ENCODE measurements at places on chromosomes 6 and 20.

- DNase-seq: no peak
These were observed 31.0 kb upstream of the PRL start for GRCh38 chr6:22327881-22328280.

GRCh38 chr20:59428441-59429205 lies 128.2 kb downstream of the EDN3 start:
- no peak for DNase-seq

GRCh38 chr6:11232770-11233626 lies 530 bp upstream of the NEDD9 start:
- no peak for DNase-seq

DNA sequence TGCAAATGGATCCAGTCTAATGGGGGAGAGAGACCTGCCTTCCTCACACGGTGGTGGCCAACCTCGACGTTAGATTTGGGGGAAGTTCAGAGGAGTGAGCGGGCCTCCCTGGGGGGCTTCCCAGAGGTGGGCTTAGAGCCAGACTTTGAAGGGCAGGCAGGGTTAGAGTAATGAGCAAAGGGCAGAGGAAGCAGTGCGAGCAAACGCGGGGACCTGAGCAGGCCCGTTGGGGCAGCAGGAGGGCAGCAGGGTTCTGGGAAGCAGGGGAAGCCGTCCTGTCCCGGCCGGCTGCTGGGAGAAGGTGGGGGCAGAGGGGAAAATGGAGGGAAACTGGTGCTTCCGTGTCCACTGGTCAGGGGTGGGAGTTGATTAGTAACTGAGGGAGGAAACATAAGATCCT lies 212.7 kb upstream of the QKI start:
- DNase-seq: no peak

GRCh38 chr6:6474170-6474920 lies 114.2 kb upstream of the LY86 start:
- DNase-seq: no peak

DNA sequence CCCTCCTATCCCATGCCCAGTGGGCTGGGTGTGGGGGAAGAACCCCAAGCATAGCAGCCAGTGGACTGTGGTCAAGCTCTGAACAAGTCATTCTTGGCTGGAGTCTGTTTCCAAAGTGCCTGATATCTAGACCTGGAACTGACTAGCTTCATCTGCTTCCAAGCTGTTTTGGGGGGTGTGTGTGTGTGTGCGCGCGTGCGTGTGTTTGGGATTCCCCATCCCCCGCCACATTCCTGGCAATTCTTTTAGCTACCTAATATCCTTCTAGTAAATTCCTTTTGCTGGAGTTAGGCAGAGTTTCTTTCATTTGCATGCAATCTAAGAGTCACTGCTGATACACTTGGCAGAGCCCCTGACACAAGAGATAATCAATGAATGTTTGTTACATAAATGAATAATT lies 7.8 kb downstream of the PAK5 start:
- no peak for DNase-seq

DNA sequence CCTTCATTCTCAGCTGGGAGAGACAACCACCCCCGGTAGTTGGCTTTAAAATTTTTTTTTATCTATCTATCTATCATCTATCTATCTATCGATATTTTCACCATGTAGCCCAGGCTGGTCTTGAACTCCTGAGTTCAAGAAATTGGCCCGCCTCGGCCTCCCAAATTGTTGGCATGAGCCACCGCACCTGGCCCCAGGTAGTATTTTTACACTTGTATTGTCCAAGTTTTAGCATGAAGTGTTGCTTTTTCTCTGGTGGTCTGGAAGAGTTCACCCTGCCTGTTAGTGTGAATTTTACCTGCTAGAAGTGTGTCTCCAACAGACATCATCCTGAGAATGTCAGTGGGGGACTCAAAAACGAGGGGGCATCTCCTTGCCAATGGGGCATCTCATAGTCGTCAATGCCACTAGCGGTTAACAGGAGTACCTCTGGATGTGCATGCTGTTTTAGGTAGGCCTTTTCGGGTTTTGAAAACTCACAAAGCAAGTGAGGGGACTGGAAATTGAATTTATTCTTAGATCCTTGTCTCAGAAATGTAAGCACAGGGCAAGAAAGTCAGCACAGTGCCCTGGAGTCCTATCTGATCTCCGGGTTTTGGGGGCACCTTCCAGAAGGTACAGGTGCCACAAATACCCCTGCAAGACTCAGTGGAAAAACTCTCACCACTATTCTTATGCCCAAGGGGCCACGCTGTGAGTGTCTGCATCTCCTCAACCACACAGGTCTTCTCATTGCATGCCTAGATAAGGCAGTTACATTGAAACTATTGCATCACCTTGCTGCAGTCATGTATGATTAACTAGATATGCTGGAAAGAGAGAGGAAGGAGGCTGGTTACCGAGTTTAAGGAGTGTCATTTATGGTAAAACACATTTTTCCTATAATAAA lies 37.1 kb downstream of the TNFAIP3 start:
- no peak for DNase-seq

DNA sequence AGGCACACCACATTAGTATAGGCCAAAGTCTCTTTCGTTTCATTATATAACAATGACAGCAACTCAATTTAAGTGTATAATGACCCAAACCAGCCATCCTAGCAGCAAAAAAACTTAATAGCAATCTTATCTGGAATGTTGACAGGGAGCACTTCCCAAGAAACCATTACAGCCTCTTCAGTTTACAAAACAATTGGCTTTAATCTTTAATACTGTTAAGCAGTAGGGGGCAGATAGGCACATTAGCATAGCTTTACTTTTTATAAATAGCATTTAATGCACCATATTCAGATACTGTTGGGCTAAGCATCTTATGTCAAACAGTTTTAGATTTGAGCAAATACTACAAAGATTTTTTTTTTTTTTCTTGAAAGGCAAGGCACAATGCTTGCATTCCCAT lies 193.3 kb upstream of the MAP3K7 start:
- DNase-seq: no peak

DNA sequence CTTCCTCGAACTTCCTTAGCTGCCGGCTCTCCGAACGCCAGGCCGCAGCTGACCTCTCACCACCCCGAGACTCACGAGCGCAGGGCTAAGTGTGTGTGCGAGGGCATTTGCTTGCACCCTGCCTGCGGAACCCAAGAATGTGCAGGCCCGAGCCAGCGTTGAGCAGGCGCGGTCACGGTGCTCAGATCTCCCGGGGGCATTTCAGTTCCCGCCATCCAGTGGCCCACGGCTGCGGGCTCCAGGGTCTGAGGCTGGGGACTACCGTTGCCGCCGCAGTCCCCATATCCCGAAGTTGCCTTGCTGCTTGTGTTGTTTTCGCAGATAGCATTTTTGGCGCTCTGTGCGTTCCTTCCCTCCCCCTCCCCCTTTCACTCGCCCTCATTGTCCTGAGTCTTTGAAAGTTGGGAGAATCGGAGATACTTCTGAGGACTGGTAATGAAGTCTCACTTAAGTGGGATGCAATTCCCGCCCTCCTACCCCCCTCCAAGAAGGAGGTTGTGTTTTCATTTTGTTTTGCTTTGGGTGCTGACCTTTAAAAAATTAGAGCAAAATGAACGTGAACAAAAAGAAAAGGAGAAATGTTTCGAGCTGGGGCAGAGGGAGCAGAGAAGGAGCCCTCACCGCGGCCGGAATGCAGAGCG lies 1.7 kb downstream of the NR2E1 start:
- no peak for DNase-seq

- DNase-seq: no peak
These were observed 438.7 kb upstream of the JARID2 start for GRCh38 chr6:14807130-14807529.

GRCh38 chr6:53090576-53090975 lies 25.4 kb downstream of the FBXO9 start:
- no peak for DNase-seq

- no peak for DNase-seq
These were observed 108.6 kb upstream of the NAA20 start for GRCh38 chr20:19908576-19908975.

GRCh38 chr6:14217728-14218518 lies 100.4 kb downstream of the CD83 start:
- no peak for DNase-seq

DNA sequence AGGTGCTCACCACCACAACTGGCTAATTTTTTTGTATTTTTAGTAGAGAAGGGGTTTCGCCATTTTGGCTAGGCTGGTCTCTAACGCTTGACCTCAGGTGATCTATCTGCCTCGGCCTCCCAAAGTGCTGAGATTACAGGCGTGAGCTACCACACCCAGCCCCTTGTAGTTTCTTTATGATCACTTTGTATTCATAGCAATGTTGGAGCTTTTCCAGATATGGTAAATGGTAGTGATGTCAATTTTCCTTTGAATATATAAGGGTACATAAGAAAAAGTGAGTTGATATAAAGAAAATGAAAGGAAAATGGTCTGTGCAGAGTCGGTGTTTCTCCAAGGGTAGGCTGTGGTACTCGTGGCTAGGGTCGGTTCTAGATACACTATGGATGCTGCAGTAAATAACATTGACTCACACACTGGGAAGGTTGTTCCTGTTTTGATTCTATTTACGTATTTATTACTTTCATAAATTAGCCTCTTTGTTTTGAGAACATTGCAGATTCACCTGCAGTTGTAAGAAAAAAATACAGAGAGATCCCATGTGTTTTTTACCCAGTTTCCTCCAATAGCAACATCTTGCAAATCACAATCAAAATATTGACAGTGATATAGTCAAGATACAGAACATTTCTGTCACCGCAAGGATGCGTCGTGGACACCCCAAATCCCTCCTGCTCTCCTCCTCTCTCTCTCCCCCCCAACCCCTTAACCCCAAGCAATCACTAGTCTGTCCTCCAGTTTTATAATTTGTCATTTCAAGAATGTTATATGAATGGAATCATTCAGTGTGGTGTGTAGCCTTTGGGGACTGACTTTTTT lies 2.5 kb downstream of the ZNF831 start:
- DNase-seq: no peak

DNA sequence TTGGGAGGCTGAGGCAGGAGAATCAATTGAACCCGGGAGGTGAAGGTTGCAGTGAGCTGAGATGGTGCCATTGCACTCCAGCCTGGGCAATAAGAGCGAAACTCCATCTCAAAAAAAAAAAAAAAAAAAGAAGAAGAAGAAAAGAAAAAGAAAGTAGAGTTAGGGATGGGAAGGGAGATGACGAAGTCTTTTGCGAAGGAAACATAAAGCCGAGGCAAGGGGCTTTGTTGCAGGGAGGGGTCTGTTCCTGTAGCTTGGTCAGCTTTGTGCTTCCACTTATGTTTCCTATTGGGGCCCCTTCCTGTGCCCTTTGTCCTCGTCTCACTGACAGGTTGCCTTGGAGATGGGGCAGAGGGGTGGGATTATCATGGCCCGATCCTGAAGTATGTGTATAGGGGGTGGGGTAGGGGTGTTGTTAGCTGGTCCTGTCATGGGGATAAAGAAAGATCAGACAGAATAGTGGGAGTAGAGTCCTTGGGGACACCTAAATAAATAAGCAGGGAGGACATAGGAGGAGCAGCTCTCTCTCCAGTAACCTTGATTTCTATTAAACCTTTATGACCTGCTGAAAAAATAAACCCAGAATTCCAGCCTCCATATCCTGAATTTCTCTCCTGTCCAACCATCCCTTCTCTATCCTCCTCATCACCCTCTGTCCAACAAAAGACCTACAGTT lies 1.1 kb upstream of the CLIC1 start:
- DNase-seq: no peak

GRCh38 chr6:33904050-33904746 lies 100.4 kb upstream of the MLN start:
- peak; percentile 27 for DNase-seq

DNA sequence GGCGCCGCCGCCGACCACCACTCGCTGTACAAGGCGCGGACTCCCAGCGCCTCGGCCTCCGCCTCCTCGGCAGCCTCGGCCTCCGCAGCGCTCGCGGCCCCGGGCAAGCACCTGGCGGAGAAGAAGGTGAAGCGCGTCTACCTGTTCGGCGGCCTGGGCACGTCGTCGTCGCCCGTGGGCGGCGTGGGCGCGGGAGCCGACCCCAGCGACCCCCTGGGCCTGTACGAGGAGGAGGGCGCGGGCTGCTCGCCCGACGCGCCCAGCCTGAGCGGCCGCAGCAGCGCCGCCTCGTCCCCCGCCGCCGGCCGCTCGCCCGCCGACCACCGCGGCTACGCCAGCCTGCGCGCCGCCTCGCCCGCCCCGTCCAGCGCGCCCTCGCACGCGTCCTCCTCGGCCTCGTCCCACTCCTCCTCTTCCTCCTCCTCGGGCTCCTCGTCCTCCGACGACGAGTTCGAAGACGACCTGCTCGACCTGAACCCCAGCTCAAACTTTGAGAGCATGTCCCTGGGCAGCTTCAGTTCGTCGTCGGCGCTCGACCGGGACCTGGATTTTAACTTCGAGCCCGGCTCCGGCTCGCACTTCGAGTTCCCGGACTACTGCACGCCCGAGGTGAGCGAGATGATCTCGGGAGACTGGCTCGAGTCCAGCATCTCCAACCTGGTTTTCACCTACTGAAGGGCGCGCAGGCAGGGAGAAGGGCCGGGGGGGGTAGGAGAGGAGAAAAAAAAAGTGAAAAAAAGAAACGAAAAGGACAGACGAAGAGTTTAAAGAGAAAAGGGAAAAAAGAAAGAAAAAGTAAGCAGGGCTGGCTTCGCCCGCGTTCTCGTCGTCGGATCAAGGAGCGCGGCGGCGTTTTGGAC lies 2.0 kb downstream of the SOX4 start:
- no peak for DNase-seq

DNA sequence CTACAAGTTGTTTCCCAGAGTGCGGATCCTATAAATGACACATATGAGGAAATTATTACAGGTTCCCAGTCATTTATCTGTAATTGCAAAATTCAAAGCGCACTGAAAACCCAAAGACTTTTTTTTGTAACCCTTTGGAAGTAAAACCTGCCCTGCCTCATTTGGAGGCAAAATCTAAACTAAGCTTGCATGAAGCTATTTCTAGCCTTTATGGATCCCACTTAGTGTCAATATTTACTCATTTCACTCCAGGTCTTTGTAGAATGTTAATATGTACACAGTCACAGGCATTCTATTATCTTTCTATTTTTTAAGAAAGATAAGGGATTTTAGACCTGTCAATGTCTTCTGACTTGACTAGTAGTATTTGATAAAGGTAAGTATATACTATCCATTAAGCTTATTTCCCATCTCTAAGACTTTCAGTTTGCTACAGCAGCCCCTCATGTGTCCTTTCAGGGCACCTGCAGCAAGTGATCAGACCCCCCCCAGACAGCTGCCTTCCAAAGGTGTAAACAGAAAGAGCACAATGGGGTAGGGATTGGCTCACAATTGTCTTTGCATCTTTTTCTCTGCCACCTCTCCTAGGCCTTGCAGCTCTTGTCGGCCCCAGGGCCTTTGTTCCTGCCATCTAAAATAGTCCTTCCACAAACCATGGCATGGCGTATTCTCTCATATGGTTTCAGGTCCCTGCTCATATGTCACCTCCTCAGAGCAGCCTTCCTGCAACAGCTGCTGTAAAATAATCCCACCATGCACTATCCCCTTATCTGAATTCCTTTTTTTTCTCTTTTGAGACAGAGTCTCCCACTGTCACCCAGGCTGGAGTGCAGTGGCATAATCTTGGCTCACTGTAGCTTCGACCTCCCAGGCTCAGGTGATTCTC lies 1.3 kb upstream of the REPS1 start:
- no peak for DNase-seq
